Left lung (tissue), 14 donors: ENCODE measurements at places on chromosomes 7 and 10.

DNA sequence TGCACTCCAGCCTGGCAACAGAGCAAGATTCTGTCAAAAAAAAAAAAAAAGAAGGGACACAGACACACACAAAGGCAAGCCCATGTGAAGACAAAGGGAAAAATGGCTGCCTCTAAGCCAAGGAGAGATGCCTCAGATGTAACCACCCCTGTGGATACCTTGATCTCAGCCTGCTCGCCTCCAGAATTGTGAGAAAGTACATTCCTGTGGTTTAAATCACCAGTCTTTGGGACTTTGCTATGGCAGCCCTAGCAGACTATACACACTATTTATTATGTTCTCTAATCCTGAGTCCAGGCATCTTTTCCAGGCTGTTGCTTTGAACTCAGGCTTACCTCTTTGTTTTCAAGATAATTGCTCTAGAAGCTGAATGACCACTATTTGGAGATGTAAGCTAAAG is 494.3 kb downstream of the GALNT17 start:
- DNase-seq = no peak

DNA sequence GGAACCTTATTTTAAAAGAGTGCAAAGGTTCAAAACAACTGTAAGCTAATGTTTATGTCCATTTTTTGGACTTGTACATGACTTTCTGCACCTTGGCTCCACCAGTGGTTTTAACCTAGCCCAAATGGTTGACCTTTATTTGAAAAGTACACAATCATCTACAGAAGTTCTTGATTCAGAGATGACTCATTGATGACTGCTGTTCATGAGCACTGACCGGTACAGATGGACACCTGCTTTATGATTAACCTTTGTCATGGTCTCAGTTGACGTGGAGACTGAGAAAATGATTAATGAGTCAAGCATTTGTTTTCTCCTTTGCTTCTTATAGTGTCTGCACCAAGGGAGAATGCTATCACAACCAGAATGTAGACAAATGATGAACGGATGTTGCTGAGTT is 55.7 kb upstream of the PTER start:
- DNase-seq = no peak

- no peak for DNase-seq
Observed at GRCh38 chr10:15200626-15201025, 32.1 kb upstream of the NMT2 start.

- no peak for DNase-seq
Observed at GRCh38 chr7:29647020-29647654, 83.5 kb downstream of the PRR15 start.

- DNase-seq = no peak
Observed at GRCh38 chr10:28858646-28859045, 181.3 kb downstream of the BAMBI start.

DNA sequence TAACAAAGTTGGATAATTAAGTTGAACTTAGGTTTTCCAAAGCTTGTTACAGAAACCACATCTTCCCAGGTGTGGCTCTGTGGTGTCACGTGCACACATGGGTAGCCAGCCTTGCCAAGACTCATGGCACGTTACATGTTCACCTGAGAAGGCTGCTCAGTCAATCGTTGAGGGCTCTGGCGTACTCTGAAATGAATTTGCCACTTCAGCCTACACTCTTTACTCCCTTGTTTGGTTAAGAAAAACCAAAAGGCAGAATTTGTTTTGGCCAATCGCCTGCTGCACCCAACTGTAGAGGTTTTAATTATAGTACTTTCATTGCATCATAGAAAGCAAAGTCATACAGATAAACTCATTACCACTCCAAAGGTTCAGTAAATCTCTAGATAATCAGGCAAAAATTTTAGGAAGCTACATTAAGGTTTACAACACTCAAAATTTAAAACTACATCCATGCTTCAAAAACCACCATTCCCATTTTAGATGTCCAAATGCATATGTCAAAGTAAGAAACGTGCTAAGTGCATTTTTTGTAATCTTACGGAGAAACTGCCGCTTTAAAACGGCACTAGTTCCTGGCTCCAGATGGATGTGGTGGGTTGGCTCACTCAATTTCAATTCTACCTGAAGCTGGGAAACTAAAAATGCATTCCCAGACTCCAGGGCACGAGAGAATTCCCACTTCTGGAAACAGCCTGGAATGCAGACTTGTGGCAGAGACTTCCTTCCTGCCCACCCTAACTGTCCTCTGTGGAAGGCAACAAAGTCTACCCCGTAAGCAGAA is 88.4 kb downstream of the DIP2C start:
- no peak for DNase-seq

GRCh38 chr7:25222666-25223065 is 5.6 kb downstream of the NPVF start:
- DNase-seq = no peak

- peak; percentile 61 for DNase-seq
Observed at GRCh38 chr7:16918288-16918895, 36.6 kb upstream of the AGR3 start.

GRCh38 chr10:12872577-12872976 is 128.9 kb downstream of the CCDC3 start:
- no peak for DNase-seq

GRCh38 chr10:7872041-7872442 is 53.7 kb downstream of the TAF3 start:
- no peak for DNase-seq

- no peak for DNase-seq
Observed at GRCh38 chr7:5838761-5839500, 41.7 kb upstream of the OCM start.

DNA sequence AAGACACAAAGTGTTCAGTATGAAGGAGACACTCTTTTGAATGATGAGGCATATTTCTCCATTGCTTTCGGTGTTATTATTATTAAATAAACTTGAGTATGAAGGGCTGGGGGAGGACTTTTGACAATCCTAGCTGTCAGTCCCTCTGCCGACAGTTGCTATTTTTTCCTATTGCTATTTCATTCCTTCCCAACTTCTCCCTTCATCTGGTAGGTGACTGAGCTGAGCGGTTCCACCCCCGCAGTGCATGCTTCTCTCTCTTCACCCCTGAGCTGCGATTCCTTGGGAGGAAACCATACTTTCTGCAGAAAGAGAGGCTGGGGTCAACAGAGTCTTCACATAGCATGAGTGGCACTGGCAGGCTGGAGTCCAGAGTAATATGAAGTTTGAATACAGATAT is 261.2 kb upstream of the TAC1 start:
- no peak for DNase-seq

GRCh38 chr7:123355576-123356190 is 155.9 kb upstream of the SLC13A1 start:
- DNase-seq = no peak

DNA sequence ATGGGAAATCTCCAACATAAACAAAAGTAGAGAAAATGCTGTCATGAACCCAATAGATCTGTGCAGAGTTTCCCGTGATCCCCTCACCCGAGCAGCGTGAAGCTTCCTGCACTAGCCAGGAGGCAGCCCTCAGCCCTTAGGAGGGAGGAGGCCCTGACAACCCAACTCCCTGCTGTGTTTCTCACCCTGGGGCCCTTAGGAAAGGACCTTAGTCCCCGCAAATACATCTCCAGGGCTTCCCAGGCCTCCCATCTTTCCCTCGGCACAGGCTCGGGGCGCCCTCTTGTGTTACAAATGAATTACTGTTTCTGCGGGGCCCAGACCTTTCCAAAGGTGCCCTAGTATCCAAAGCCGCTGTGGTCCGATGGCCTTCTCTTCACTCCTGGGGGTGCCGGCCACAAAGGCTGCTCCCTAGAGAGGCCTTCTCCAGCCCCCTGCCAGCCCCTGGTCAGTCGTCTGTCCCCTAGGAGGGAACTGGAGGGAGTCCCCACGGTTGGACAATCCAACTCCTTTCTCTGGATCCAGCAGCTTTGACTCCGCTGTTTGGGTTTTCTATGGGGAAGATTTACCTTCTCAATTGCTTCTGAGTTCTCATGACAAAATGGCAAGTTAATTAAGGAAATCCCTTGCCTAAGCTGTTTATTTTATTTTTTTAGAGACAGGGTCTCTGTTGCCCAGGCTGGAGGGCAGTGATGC is 49.9 kb upstream of the SH2B2 start:
- DNase-seq = peak; percentile 46

DNA sequence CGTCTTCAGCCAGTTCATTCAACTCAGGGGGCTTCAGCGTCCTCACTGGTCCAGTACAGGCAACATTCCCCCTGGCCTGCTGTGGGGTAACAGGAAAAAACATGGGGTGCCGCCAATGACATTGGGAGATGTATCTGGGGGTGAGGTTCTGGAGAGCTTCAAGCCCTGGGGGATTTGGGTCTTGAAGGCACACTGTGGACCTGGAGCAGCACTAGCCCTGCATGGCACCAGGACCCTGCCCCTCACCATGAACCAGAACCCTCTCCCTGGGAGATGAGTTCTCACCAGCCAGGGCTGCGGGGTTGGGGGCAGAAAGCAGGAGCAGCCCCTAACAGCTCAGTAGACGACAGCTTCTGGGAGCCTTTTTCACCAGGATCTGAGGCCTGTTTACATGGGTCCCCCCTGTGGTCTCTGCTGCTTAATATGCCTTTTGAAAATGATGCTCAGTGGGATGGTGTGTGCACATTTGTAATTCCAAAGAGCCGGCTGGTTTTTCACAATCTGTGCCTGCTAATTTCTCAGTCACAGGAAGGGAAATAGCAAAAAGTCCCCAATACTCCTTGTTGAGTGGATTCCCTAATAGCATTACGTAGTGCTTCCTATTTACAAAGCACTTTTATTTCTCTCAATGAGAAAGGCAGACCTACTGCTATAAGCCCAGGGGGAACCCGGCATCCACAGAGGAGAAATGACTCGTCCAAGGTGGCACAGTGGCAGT is 509.5 kb downstream of the RPS24 start:
- DNase-seq = no peak

DNA sequence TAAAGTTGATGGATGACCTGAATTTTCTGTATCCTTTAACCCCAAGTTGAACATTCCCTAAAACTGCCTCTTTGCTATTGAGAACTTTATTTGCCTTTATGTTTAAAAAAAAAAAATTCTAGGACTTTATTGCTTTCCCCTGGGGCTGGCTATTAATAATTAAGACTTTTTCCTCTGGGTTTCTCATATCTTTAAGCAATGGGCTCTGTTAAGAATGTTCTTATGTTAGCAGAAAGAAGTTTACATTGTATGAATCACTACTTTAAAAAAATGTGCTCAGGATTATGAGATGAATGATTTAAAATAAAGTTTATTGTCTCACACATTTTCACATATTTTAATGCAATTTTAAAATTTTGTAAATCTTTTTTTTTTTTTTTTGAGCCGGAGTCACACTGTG is 19.5 kb downstream of the TAX1BP1 start:
- DNase-seq = no peak

- DNase-seq = no peak
Observed at GRCh38 chr10:4541292-4541691, 284.7 kb upstream of the AKR1E2 start.

DNA sequence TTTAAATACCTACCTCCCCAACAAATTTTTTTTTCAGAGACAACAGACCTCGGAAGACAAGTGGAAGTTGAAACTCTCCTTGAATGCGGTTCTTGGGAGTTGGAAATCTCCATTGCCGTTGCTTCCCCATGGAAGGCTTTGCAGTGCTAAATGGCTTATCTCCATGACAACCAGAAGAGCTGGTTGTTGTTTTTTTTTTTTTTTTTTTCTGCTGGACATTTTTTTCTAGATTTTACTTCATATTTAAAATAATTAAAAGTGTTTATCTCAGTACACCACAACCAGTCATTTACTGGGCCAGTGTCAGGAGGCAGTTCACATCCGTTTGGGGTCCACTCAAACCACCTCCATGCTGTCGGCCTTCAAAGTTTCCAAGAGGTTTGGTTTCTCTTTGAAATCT is 348.5 kb upstream of the PRKCQ start:
- no peak for DNase-seq

DNA sequence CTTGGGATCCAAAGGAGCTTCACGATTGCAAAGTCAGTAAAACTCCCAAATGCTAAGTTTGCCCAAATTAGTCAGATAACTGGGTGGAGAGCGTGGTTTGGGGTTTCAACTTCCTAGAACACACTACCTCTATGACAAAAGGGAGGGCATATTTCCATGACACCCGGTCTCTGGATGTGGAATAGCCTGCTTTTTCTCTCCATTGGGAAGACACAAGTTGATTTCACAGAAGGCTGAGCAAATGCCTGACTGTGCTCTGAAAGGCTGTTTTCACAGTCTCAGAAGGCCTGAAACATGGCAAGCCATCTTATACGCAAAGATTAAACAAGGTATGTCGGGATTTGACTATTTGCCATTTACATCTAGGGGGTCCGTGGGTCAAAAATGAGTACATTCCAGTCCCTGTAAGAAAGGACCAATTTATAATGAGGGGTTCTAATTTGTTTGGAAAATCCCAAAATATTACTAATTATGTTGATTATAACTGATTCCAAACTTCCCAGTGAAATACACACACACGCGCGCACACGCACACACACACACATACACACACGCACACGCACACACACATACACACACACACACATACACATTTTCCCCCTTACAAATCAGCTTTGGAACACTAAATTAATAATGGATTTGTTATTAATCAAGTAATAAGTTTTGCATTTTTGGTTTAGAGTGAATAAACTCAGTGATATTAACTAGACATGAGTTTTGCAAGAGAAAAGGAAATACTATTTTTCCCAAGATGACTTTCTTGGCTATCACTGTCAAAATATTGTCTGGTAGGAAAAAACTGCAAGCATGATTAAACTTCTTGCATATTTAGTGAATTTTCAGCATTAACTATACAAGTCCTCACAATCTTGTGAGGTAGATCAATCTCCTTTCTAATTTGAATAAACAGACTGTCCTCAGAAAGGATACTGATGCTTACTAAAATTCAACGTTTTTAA is 105.0 kb downstream of the PRTFDC1 start:
- no peak for DNase-seq

- no peak for DNase-seq
Observed at GRCh38 chr7:31408140-31408729, 67.7 kb upstream of the NEUROD6 start.

- no peak for DNase-seq
Observed at GRCh38 chr10:125257521-125258108, 97.3 kb upstream of the CTBP2 start.

DNA sequence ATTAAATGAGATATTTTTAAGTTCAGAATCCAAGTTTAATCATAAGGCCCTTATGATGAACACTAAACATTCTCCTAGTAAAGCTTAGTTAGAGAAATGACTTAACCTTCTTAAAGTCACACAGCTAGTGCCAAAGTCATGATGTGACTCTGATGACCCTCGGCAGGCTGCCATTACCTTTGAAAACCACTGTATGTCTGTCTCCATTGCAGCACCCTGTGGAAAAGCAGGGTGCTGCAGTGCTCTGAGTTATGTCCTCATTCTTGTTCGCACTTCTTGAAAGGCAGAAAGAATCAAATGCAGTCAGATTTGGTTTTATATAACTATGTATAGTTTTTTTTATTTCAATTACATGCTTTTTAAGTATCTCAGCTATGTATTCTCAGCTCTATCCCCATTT is 105.0 kb downstream of the PHTF2 start:
- no peak for DNase-seq

- no peak for DNase-seq
Observed at GRCh38 chr10:29731760-29732159, 97.0 kb upstream of the SVIL start.

- DNase-seq = no peak
Observed at GRCh38 chr10:20931156-20931795, 34.2 kb upstream of the NEBL start.

GRCh38 chr7:129376778-129377700 is 57.2 kb upstream of the STRIP2 start:
- DNase-seq = no peak

- DNase-seq = no peak
Observed at GRCh38 chr7:39979406-39980073, 29.5 kb downstream of the CDK13 start.
